ENCODE measurements at places on chromosomes 7 and 10. TPM values are rescaled to one million over a fixed set of nuclear protein-coding genes. Genes with fewer than 3 reads are reported as not detected.

The LIPM gene
- not detected for total RNA-seq

The SPAG6 gene
- not detected for total RNA-seq

The SLC4A2 gene
- total RNA-seq: 82.5 TPM

The TMEM72 gene
- not detected for total RNA-seq

The SEPTIN14 gene
- not detected for total RNA-seq

Measured in myometrial cell (primary cell).